ENCODE measurements at places on chromosomes 6 and 20.

- peak; percentile 89 for DNase-seq
These were observed at the start of gene TNF for GRCh38 chr6:31575335-31575901. TSS of gene TNF (plus strand) at chr6:31575565. CDS start at chr6:31575742, 177 bp downstream.

DNA sequence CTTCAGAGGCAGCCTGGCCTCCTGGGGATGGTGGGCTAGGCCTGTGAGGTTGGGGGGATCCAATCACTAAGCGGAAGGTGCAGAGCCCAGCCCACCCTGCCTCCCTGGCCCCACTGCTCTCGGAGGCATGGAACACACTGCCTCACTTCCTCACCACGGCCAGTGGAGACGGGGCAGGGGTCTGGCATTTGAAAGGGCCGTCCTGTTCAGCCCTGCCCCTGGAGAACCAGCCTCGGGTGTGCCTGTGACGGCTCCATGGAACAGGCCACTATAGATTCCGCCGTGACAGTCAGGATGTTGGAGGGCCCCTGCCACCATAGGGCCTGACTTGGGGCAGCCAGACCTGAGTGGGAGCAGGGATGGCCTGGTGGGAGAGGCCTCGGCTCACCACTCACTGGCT is 110.2 kb downstream of the DACT2 start:
- DNase-seq = no peak

GRCh38 chr6:116287689-116288282 is 8.1 kb upstream of the TSPYL1 start:
- peak; percentile 74 for DNase-seq

DNA sequence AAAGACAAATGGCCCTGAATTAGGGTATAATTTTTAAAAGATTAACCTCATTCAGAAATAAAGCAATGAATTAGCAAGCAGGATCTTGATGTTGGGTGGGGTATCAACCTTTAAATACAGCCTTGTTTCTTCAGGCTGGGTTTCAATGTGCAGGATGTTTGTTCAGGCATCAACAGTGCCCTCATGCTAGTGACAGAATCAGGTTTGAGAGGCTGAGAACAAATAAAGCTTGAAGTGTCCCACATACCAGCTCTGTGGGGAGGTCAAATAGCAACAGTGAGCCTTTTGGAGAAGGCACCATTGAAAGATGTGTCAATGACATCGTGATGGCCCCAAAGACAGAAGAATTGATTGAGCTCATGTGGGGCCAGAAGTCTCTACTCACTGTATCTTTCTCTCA is 68.2 kb downstream of the MTFR2 start:
- DNase-seq = no peak

GRCh38 chr6:45416700-45417099 is 39.0 kb upstream of the SUPT3H start:
- DNase-seq = no peak

- DNase-seq = no peak
These were observed 616.2 kb downstream of the EPM2A start for GRCh38 chr6:145119081-145119480.
